Activated T-cell treated with anti-CD3 and anti-CD28 coated beads, Interleukin-2, amount 50 U/mL, for 24 hours (primary cell): ENCODE measurements at places on chromosomes 16 and 17.

DNA sequence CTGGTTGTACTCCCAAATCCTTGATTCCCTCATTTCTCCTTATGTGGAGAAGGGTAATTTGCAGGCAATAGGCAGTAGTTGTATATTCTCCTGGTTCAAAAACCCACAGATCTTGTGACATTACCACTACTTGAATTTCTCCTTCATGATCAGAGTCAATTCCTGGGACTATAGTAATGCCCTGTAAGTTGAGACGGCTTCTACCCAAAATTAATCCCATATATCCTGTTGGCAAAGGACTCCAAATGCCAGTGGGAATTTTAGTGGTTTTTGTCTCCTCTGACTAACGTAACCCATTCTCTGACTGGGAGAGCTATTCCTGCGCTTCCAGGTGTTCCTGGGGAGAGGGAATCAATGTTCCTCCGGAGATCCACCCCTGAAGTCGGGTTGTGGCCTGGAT lies 11.6 kb upstream of the ZNF689 start:
- DNase-seq: no peak

DNA sequence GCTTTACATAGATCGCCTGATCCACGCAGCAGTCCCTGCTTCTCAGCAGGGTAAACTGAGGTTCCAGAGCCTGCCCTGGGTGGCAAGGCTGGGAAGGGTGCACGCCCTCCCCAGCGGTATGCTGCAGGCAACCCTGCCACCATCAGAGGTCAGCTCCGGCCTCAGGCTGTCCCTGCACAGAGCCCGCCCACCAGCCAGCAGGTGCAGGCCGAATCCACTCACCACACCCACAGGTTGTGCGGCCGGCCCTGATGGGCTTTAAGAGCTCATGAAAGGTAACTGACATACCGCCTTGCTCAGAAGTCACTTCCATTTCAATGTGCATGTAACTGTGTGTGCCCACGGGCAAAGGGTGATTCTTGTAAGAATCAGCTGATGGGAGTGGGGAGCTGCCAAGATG lies 7.1 kb downstream of the RBFOX3 start:
- DNase-seq: no peak

DNA sequence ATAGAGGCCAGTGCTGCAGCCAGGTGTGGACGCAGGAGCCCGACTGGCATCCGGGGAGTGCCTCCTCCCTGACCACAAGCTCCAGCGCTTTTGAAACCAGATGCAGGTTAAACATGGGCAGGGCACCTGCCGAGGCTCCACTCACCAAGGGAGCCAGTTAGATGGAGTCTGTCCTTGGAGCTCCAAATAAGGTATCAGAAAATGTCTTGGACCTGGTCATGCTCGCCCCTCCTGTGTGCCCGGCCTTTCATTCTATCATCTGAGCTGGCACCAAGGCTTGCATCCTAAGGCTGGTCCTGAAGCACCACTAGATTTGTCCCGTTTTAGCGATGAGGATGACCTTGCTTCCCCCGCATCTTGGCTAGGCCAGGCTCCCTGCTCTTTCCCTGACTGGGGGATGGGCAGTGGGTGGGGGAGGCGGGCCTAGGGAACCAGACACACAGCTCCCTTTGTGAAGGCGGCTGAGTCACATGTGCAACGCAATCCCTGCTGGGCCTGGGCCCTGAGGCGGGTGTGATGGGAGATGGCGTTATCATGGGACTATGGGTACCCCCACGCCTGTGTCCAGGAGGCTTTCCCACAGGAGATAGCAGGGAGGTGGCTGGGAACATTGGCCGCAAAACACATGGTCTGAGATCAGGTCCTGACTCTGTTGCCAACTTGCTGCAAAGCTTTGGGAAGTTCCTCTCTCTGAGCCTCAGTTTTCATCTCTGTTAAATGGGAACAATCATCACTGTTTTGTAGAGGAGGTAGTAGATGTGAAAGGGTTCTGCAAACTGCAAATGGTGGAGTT lies 5.0 kb upstream of the ADGRG1 start:
- no peak for DNase-seq

- no peak for DNase-seq
These were observed 157.5 kb downstream of the HS3ST2 start for GRCh38 chr16:22971346-22971924.

- DNase-seq: no peak
These were observed 16.0 kb upstream of the CEP112 start for GRCh38 chr17:66207936-66208335.

DNA sequence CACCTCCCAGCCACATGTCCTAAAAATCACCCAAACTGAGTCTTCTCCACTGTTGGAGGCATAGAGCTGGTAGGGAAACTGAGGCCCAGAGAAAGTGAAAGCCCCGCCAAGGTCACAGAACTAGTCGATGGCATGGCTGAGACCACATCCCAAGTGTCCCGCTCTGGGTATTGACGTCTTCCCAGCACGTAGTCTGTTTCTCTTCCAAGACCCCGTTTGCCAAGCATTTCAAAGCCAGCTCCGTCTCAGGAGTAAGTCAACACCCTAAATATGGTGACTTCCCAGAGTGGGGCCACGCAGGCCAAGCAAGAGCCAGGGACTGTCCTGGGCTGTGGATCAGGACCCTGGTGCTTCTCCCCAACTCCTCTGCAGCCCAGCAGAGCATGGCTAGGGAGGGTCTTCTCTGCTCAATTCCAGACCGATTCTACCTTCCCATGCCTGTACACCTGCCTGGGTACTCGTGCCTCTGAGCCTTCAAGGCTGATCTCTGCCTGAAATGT lies 19.7 kb downstream of the PITPNM3 start:
- no peak for DNase-seq

- no peak for DNase-seq
These were observed 565 bp downstream of the DPEP1 start for GRCh38 chr16:89613954-89614459.

DNA sequence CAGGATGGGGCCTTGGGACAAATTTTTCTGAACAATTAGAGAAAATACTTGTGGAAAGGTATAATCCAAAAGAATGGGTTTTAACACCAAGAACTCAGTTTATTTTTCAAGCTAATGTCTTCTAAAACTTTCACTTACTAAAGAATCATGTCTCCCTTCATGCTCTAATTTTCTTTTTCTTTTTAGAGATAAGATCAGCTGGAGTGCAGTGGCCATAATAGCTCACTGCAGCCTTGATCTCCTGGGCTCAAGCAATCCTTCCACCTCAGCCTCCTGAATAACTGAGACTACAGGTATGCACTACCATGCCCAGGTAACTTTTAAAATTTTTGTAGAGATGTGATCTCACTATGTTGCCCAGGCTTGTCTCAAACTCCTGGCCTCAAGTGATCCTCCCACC lies 5.5 kb downstream of the OR4D1 start:
- no peak for DNase-seq

GRCh38 chr16:6510261-6510660 lies 822.4 kb upstream of the RBFOX1 start:
- DNase-seq: no peak

DNA sequence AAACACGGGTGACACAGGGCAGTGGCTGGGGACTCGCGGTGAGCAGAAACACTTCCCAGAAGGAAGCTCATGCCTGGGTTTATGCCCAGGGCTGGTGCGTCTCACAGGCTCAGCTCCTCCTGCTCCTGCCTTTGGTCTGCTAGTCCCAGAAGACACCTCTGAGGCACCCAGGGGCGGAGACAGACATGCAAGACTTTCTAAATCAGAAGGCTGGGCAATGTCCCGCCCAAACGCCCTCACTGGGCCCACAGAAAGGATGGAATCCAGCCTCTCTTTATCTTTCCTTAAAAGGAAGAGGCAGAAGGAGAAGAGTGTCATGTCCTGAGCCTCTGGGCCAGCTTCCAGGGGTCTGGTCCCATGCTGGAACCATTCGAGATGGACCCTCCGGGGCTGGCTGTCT lies 197.7 kb upstream of the RPL38 start:
- no peak for DNase-seq

DNA sequence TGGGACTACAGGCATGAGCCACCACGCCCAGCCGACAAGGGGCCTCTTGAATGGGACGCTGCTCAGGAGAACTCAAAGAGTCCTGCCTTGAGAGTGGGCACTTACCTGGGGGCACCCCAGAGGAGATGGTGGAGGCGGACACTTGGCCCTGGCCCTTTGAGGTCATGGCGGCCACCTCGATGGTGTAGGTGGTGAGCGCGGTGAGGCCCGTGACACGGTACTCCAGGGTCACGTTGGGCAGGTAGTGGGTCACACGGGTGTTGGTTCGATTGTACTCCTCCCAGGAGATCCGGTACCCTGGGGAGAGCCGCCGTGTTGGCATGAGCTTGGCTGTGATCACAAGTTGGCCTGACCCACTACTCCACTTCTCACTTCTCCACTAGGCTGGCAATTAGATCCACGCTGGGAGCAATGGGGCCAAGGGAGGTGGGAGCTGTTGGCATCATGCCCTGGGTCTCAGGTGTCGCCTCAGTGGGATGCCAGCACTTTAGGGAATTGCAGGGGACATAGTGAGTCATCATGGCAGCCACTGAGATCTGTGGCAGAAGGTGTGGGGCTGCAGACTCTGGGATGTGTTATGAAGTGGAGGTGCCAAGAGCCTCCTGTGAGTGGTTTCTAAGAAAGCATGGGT lies 89.2 kb upstream of the CDC42EP4 start:
- no peak for DNase-seq

- no peak for DNase-seq
These were observed 276.1 kb downstream of the SNX29 start for GRCh38 chr16:12252616-12253015.

DNA sequence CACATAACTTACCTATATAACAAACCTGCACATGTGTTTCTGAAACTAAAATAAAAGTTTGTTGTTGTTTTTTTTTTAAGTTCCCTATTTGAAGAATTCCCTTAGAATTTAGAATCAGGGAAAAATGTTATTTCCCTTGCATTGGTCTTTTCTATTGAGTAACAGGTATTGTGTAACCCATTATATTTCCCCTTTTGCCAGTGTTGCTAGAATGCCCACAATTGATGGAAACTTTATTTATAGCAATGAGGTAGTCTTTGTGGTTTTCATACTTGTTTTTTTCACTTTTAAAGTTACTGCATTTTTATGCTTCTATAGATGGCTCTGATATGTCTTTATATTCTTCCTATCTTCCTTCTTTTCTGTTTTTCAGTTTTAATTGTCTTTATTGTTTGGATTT lies 3.9 kb downstream of the NLRP1 start:
- DNase-seq: no peak

DNA sequence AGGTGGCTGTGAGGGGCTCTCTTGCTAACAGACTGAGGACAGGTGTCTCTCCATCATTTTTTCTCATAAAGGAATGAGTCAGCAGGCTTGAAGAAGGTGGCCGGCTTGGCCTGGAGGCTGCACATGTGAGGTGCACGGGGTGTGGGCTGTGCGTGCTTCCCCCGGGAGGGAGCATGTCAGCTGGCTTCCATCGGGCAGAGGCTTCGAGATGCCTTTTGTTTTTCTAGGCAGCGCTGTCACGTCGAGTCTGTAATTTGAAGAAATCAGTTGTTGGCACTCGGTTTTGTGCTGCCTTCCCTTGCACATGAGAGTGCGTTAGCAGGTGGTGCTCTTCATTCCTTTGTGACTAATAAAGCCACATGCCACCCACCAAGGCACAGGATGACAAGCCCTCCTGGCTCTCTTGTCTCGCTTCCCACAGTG lies 89.7 kb downstream of the NPIPB11 start:
- no peak for DNase-seq

GRCh38 chr16:53695070-53695469 lies 8.6 kb downstream of the RPGRIP1L start:
- DNase-seq: no peak

- DNase-seq: no peak
These were observed 14.0 kb downstream of the UBE2O start for GRCh38 chr17:76438906-76439305.

GRCh38 chr17:36183001-36183971 lies 6.8 kb upstream of the TBC1D3B start:
- peak; percentile 45 for DNase-seq

GRCh38 chr17:794876-795275 lies 12.7 kb downstream of the MRM3 start:
- peak; percentile 52 for DNase-seq

GRCh38 chr16:82761236-82761635 lies 134.5 kb downstream of the CDH13 start:
- no peak for DNase-seq

DNA sequence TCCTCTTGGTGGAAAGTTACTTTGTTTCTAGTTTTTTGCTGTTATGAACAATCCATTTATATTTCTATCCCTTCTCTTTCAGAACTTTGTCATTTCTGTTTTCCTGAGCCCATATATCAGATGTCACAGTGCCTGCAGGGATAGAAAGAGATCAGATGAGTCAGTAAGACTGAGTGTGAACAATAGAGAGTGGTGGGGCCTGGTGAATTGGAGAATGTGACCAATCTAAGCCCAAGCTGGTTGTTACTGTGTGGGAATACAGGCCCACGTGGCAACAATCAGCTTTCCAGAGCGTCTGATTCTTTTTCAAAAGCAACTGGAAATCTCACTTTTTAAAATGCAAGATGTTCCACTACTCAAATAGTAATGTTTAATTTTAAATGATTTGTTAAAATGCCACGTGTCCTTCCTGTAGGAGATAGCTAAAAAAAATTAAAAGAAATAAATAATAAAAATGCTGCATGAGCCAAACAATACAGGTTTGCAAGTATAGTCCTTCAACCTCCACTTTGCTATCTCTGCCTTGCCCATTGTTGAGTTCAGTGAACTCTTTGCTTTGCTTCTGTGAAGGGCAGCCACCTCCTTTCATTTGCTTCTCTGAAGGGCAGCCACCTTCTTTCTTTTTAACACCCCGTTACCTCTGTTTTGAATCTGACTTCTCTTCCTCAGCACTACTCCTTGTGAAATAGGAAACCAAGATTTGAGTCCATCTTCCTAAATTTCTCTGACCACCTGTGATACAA lies 9.6 kb downstream of the DCTN5 start:
- DNase-seq: no peak

DNA sequence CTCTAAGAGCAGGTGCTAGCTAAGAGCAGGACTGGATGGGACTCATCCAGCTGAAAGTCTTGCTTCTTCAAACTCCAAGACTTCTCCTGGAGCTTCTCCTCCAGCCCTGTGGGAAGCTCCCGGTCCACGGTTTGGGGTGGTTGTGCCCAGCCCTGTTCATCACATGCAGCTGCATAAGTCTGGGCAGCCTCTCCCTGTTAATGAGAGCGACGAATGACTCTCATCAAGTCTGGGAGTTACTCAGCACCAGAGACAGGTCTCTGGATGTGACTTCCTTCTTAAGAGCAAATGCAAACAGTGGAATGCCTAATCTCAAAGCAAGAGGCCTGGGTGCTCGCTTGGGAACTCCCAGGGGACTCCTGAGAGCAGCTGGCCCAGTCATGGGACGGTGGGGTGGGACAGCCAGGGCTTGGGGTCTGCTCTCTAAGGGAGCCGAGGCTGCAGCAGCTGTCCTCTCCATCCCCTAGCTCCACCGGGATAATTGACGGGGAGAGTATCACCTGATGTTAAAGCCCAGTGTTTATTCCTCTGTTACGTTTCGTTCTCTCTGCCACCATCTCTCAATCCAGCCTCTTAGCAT lies 35.3 kb upstream of the CRHR1 start:
- no peak for DNase-seq
